ENCODE measurements at places on chromosomes 5 and 9. TPM values are rescaled to one million over a fixed set of nuclear protein-coding genes. Genes with fewer than 3 reads are reported as not detected.

CCDC192 gene
- 2.0 TPM for total RNA-seq

DNA sequence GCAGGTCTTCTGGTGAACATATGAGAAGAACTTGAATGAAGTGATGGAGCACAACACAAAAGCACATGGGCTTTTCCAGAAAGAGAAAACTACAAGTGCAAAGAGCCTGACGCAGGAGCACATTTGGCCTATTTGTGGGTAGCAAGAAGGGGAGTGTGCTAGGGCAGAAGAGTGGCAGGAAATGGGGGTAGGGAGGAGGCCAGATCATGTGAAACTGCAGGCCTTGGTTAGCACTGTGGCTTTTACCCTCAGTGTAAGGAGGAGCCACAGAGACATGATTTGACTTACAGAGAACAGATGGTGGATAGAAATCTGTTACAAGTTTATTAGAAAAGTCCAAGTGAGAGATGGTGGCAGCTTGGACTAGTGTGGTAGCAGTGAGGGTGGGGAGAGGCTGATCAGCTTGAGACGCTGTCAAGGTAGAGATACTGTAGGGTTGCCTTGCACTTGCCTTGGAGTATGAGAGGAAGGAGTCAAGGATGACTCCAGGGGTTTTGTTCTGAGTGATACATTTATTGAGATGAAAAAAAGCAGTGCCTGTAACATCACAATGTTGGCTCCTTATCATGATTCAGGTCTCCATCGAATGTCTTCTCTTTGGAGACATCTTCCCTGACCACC, 126.7 kb downstream of the PPP2R2B start:
- H3K4me3 ChIP-seq: no peak overlapping the region
- H3K4me1 ChIP-seq: peaks cover 21% of the 10 kb centered on the region
- peaks cover 9% of the 10 kb centered on the region for H3K27me3 ChIP-seq
- peaks cover 8% of the 10 kb centered on the region for H3K36me3 ChIP-seq

PCDHB1 gene
- total RNA-seq: 0.24 TPM

GRIA1 gene
- 18.0 TPM for total RNA-seq

TLX3 gene
- total RNA-seq: 2.1 TPM

SPATA31D4 gene
- total RNA-seq: not detected

DNA sequence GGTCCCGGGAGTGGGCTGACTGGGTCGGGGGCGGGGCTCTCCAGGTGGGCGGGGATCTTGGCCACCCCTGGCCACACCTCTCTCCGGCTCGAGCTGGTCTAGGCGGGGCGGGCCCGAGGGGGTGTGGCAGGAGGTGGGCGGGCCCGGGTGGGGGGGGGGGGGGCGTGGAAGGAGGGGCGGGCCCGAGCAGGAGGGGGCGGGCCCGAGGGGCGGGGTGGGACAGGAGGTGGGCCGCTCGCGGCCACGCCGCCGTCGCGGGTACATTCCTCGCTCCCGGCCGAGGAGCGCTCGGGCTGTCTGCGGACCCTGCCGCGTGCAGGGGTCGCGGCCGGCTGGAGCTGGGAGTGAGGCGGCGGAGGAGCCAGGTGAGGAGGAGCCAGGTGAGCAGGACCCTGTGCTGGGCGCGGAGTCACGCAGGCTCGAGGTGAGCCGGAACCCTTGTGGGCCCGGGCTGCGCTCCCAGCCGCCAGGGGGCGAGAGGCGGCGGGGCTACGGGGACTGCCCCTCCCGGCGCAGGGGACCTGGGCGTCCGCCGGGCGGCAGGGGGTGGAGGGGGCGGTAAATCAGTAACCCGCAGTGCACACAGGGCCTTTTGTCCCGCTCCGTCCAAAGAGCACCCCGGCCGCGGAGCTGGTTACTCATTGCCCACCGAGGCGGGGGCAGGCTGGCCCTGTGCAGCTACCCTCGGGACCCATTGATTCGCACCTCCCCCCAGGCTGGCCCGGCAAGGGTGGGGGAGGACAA, at the start of gene FGFR4:
TSS of gene FGFR4 (plus strand) at position 262 of the 744 bp plus-strand sequence. CDS start 2,688 bp downstream, outside the sequence.
- H3K27me3 ChIP-seq: peaks cover 25% of the 10 kb centered on the region
- H3K4me1 ChIP-seq: peaks cover 25% of the 10 kb centered on the region
- H3K27ac ChIP-seq: peak within 1 kb of the TSS; percentile 91
- DNase-seq: peak; percentile 83

GRCh38 chr5:138942861-138943260, 67.7 kb upstream of the LRRTM2 start:
- H3K4me3 ChIP-seq: no peak overlapping the region
- DNase-seq: peak; percentile 49
- H3K4me1 ChIP-seq: peaks cover 31% of the 10 kb centered on the region
- H3K36me3 ChIP-seq: peaks cover 18% of the 10 kb centered on the region
- H3K27ac ChIP-seq: peak overlapping the region; percentile 72
- no peaks in the 10 kb centered on the region for H3K27me3 ChIP-seq

Data from type B pancreatic cell (in vitro differentiated cells).